Cardiac muscle cell (in vitro differentiated cells and primary cell): ENCODE measurements at places on chromosomes 16 and 17. TPM values are rescaled to one million over a fixed set of nuclear protein-coding genes. Genes with fewer than 3 reads are reported as not detected.

DNA sequence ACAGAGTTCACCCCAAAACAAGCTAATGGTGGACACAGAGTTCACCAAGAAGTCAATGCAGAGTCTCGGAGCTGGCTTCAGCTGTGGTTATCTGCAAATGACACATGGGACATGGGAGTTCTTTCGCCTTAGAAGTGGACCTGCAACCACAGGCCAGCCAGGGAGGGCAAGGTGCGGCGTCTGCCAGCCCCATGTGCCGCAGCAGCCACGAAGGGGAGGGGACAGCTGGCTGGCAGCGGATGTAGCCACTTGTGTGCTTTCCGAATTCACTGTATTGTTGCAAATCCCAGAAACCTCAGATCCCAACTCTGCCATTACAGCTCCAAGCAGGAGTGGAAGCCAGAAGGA is 24.8 kb downstream of the LMF1 start:
- H3K4me3 ChIP-seq, result no peak overlapping the region
- no peaks in the 10 kb centered on the region for H3K4me1 ChIP-seq
- H3K27me3 ChIP-seq, result no peaks in the 10 kb centered on the region
- H3K36me3 ChIP-seq, result no peaks in the 10 kb centered on the region

DNA sequence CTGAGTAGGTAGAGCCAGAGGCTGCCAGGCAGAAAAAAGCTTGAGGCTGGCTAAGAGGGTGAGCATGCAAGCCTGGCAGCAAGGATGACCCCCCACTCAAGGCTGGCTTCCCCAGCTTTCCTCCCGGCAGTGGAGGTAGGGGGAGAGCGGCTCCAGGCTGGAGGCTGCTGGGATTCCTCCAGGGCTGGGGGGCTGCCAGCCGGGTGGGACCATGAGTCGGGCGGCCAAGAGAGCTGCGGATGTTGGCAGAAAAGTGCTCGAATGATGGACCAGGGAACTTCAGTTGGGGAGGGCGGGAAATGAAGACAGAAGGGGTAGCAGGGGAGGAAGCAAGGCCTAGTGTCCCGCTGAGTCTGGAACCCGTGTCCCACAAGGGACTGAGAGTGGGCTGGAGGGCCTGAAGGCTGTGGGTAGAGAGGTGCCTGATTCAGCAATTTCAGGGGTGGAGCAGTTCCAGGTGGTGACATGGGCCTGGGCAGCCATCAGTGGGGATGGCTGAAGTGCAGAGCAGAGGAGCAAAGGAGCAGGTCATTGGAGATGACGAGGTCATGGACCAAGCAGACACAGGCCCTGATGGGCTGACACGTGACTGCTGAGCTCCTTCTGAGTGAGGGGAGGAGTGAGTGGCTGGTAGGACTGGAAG is 20.3 kb downstream of the HSD11B2 start:
- H3K27me3 ChIP-seq, result no peaks in the 10 kb centered on the region
- DNase-seq, result no peak
- H3K4me3 ChIP-seq, result no peak overlapping the region
- H3K4me1 ChIP-seq, result peaks cover 21% of the 10 kb centered on the region

DNA sequence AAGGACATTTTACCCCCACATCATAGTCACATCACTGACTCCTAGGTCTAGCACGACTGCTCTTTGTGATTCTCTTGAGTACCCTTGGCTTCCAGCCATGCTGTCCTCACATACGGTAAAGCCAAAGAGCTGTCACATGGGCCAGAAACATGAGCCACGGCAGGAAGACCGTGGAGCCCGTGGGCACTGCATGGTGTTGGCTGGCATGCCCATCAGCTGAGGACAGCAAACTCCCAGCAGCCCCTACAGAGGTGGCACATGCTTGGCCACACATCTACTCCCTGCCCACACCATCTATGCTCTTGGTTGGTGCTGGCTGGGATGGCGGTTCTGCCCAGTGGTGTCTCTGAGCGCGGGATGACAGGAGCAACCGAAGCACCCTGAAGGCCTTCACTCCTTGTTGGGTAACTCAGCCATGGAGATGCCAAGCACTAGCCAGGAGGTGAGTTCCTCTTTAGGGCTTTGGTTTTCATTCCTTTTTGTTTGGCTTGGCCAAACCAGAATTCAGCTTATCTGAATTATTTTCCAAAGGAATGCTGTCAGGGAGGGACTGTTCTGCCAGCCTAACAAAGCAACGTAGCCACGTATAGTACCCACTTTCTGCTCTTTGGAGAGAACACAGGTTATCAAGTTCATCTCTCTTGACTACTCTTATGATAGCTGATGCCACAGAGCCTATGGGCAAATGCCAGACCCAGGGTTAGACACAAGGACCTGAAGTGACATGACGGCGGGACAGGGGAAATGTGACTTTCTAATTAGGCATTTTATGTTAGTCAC is 10.0 kb downstream of the TNFAIP1 start:
- peaks cover 2% of the 10 kb centered on the region for H3K4me1 ChIP-seq
- peaks cover 61% of the 10 kb centered on the region for H3K36me3 ChIP-seq
- no peak for DNase-seq
- H3K27ac ChIP-seq, result peak overlapping the region; percentile 88
- no peak overlapping the region for H3K4me3 ChIP-seq
- no peaks in the 10 kb centered on the region for H3K27me3 ChIP-seq

DNA sequence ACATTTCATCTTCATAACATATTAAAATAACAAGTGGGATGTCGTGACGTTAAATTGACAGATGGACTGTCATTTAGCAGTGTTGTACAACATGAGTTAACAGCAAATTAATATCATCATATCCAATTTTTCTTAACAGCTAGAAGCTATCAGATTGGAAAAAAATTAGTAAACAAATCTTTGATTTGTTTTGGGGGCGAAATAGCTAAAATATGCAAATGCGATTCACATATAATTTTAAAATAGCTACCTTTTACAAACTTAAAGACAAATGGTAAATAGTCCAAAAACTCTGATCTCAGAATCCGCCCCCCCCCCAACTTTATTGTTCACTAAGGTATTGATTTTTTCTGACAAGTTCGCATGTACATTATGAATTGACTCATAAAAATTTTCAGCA is 20.3 kb upstream of the NACA2 start:
- H3K4me3 ChIP-seq, result no peak overlapping the region
- no peaks in the 10 kb centered on the region for H3K4me1 ChIP-seq
- no peak for DNase-seq
- no peaks in the 10 kb centered on the region for H3K27me3 ChIP-seq
- no peaks in the 10 kb centered on the region for H3K36me3 ChIP-seq

GRCh38 chr16:89564476-89565255 is 4.2 kb downstream of the RPL13 start:
- peaks cover 32% of the 10 kb centered on the region for H3K36me3 ChIP-seq
- H3K27me3 ChIP-seq, result no peaks in the 10 kb centered on the region
- DNase-seq, result peak; percentile 32
- no peak overlapping the region for H3K27ac ChIP-seq

CACNG5 gene
- total RNA-seq, result not detected in 2 replicates

SMTNL2 gene
- total RNA-seq, result 176 and 184 TPM in 2 replicates

DNA sequence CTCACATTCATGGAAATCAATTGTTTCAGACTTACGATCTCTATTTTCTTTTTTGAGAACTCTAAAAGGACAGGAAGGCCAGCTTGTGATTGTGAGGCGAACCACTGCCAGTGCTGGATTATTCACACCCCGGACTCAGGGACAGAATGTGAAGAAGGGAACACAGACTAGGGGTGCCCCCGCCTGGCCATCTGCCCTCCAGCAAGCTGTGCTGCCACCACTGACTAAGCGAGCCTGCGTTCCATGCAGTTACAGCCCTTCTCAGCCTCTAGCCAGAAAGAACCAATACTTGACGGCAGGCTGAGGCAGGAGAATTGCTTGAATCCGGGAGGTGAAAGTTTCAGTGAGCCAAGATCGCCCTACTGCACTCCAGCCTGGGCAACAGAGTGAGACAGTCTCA is 2.8 kb downstream of the HAGH start:
- H3K4me3 ChIP-seq, result no peak overlapping the region
- peak; percentile 58 for DNase-seq
- H3K4me1 ChIP-seq, result peaks cover 14% of the 10 kb centered on the region
- no peaks in the 10 kb centered on the region for H3K27me3 ChIP-seq

GRCh38 chr17:17075125-17075781 is 33.0 kb downstream of the MPRIP start:
- H3K27ac ChIP-seq, result peak overlapping the region; percentile 76
- peaks cover 35% of the 10 kb centered on the region for H3K4me1 ChIP-seq
- H3K36me3 ChIP-seq, result peaks cover 6% of the 10 kb centered on the region
- DNase-seq, result peak; percentile 46
- H3K27me3 ChIP-seq, result no peaks in the 10 kb centered on the region
- H3K4me3 ChIP-seq, result no peak overlapping the region

DNA sequence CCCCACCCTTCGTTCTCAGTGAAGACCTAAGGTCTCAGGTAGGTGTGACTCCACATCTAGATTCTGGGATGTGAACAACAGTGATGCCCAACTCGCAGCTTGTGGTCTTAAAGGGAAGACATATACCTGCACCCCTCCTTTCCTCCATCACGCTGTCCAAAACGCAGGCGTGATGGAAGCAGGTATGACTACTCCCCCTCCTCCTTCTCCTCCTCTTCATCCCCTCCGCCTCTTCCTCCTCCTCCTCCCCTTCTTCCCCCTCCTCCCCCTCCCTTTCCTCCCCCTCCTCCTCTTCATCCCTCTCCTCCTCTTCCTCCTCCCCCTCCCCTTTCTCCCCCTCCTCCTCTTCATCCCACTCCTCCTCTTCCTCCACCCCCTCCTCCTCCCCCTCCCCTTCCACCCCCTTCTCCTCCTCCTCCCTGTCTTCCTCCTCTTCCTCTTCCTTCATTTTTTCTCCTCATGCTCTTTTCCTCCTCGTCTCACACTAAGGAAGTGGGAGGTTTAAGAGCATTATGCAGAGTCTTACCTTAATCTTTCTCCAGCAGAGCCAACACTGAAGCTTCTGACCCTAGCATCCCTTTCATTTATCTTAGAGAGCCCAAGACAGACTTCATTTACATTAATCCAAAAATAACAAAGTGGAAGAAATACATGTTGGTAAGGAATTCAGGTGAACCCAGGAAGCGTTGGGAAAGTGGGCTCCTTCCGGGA is 352.5 kb downstream of the FOXL1 start:
- peaks cover 39% of the 10 kb centered on the region for H3K4me1 ChIP-seq
- no peak overlapping the region for H3K4me3 ChIP-seq
- H3K27ac ChIP-seq, result peak overlapping the region; percentile 82
- no peaks in the 10 kb centered on the region for H3K27me3 ChIP-seq
- no peaks in the 10 kb centered on the region for H3K36me3 ChIP-seq

DNA sequence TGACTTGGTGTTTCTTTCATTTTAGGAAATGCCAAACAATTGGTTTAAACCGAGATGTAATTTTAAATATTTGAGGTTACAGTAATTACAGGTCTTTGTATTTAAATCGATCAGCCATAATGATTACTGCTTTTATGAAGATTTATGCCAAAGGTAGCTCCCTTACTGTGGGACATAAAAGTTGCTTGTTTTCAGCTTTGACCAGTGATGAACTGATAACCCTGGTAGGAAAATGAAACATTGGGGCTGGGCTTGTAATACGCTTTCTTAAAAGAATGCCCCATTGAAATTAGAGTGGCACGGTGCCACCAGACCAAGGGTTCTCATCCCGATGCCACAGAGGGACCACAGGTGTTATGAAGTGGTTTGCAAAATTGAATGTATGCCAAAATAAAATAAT is 7.3 kb downstream of the TNRC6A start:
- H3K4me1 ChIP-seq, result peaks cover 7% of the 10 kb centered on the region
- H3K36me3 ChIP-seq, result no peaks in the 10 kb centered on the region
- H3K4me3 ChIP-seq, result no peak overlapping the region
- no peak for DNase-seq
- H3K27ac ChIP-seq, result no peak overlapping the region

DNA sequence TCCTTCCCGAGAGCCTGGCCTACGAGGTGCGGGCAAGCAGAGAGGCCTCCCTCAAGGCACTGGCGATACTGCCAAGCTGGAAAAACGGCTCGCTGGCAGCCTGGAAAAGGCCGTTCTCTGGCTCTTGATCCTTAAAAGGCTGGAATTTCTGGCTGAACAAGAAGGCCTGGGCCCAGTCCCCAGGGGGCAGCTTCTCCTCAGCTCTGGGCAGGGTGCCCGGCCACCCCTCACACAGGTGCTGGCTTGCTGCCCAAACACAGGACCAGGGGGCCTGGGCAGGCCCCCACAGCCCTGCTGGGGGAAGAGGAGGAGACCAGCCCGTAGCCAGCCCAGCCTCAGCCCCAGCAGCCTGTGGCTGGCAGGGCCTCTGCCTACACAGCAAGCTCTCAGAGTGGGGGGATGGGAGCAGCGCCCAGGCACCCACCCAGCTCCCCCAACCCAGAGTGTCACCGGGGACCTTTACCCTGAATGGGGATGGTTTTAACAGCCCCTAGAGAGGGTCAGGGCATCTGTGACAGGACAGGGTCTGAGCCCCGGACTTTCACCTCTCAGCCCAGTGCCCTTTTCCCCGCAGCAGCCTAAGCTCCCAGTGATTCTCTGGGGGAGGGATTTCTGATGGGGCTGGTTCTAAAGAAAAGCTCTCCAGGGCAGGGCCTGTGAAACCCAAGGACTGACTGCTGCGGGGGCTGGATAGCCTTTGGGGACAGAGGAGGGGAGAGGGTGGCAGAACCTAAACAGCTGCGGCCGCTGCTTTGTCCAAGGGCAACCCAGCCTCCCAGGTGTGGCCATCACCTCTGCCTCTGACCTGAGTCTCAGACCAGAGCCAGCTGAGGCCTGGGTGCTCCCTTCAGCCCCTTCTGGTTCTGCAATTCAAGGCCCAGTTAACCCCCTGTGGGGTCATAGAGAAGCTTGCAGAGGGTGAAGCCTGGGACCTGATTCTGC is 38.6 kb upstream of the TOB1 start:
- peak; percentile 57 for DNase-seq
- H3K4me1 ChIP-seq, result peaks cover 54% of the 10 kb centered on the region
- peak overlapping the region; percentile 81 for H3K27ac ChIP-seq
- H3K36me3 ChIP-seq, result no peaks in the 10 kb centered on the region
- no peak overlapping the region for H3K4me3 ChIP-seq

DRC3 gene
- 0.18 and 0.21 TPM in 2 replicates for total RNA-seq

CPHXL2 gene
- total RNA-seq, result not detected in 2 replicates

UNKL gene
- 19.5 and 35.7 TPM in 2 replicates for total RNA-seq
